ENCODE measurements at places on chromosomes 6 and 20.

DNA sequence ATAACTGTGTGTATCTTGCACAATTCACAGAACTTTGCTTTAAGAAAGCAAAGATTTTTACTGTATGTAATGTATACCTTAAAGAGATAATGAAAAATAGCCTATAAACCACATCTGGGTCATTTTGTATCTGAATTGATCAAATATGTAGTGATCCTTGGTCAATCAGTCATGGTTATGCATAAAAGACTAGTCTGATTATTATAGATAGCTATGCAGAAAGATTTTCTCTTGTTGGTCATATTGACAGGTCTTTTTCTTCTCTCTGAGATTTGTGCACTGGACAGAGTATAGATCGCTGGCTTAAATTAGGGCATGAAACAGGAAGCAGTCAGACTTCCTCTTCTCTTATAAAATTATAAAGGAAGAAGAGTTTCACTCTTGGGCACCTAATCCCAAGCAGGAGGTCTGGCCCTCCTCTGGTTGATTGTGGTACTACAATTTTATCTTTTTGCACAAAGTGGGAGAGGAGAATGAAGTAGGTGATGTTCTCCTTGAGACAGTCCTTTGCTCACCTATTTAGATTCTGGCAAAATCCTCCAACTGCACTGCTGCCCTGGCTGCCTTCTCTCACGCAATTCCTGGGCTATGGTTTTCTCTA is 380.9 kb upstream of the RGS17 start:
- DNase-seq: peak; percentile 52

GRCh38 chr6:109872968-109873545 is 105.1 kb upstream of the GPR6 start:
- no peak for DNase-seq

GRCh38 chr6:132023490-132023889 is 72.3 kb upstream of the CCN2 start:
- peak; percentile 12 for DNase-seq

DNA sequence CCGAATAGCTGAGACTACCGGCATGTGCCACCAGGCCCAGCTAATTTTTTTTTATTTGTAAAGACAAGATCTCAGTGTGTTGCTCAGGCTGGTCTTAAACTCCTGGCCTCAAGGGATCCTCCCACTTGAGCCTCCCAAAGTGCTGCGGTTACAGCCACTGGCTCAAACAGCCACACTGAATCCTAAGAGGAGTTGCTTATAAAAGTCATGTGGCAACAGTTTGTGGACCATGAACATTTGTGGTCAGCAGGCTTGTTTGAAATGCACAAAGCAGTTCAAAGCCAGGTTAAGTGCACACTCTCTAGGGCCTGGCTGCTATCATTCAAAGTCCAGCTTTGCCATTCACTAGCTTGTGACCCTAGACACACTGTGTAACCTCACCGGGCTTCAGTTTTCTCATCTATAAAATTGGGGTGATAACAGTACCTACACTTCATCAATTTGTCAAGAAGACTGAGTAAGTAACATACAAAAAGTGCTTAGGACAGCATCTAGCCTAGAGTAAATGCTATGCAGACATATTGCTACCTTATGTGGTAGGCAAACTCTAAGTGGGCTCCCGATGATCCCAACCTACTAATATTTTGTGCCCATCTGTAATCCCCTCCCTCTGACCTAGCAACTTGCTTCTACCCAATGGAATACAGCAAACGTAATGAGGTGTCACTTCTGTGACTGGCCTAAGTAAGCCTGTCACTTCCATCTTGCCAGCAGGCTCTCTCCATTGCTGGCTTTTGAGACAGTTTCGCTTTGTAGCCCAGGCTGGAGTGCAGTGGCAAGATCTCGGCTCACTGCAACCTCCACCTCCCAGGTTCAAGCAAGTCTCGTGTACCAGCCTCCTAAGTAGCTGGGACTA is 122.9 kb downstream of the ZMYND8 start:
- no peak for DNase-seq

DNA sequence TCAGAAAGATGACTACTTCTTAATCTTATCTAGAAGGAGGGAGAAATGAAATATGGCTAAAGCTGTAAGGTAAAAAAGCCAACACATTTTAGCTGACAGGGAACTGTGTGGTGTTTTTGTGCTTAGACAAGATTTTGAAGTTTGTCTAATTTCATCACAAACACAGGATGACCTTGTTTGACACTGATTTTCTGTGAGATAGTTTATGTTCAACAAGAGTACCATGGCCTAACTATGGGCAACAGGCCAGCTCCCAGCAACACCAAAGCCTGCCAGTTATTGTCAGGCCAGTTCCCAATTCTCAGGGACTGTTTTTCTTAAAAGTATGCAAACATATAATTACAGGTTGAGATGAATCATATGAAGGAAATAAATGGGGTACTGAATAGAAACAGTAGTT is 5.5 kb upstream of the ABCF1 start:
- DNase-seq: no peak

DNA sequence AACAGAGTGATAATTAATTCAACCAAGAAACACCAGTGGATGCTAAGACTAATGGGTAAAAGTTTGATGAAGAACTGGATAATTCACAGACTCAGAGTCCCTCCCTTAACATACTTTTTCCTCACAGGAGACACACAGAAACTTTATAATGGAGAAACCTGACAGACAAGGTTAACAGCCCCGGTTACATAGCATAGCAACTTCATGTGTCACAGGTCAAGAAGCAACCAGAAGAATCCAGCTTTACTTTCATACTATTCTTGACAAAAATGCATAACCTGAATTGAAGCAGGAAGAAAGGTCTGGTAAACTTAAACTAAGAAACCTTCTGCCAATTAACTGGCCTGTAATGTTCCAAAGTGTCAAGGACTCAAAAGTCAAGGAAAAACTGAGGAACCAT is 375.9 kb downstream of the RNF144B start:
- DNase-seq: no peak

DNA sequence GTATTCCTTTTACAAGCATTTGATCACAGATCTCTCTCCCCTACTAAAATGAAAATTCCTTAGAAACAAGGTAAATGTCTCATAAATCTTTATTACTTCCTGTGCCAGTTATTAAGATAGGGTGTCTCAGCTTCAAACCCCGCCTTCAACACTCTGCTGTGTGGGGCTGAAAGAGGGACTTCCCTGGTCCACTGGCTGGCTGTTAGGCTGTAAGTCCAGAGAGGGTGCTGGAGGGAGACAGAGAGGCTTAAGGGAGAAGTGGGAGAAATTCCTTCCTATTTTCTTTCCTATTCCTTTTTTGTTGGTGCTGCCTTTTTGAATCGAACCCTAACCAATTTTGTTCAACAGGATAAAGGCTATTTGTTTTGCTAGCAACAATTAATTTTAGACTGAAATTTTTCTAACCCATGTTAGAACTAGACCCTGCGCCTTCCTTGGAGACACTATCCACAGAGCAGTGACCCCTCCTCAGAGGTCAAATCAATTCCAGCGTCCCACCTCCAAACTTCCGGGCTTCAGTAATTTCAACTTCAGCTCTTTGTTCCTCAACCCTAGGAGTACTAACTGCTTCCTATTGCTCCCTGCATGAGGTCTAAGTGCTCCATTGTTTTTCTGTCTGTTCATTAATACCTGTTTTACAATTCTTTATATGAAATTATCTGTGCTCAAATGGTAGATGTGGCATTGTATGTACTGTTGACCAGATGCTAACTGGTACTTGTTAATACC is 207.5 kb upstream of the OPRM1 start:
- DNase-seq: peak; percentile 23

- DNase-seq: no peak
These were observed 42.8 kb upstream of the HFE start for GRCh38 chr6:26044140-26045064.

- no peak for DNase-seq
These were observed 4.5 kb upstream of the EPB41L2 start for GRCh38 chr6:131067521-131067920.

- DNase-seq: no peak
These were observed 60.4 kb downstream of the TMEM200A start for GRCh38 chr6:130426066-130426721.

- DNase-seq: no peak
These were observed 49.2 kb upstream of the CST5 start for GRCh38 chr20:23928788-23929187.

- DNase-seq: no peak
These were observed 164.2 kb downstream of the NFATC2 start for GRCh38 chr20:51378171-51378928.

- DNase-seq: no peak
These were observed 78.1 kb downstream of the REPS1 start for GRCh38 chr6:138909975-138910374.

- DNase-seq: no peak
These were observed 122.3 kb downstream of the TBXT start for GRCh38 chr6:166045173-166045859.

Measured in HEK293T (cell line).